ENCODE measurements at places on chromosomes 1 and 21.

- DNase-seq = no peak
These were observed 274.4 kb downstream of the MATN1 start for GRCh38 chr1:30449003-30449402.

DNA sequence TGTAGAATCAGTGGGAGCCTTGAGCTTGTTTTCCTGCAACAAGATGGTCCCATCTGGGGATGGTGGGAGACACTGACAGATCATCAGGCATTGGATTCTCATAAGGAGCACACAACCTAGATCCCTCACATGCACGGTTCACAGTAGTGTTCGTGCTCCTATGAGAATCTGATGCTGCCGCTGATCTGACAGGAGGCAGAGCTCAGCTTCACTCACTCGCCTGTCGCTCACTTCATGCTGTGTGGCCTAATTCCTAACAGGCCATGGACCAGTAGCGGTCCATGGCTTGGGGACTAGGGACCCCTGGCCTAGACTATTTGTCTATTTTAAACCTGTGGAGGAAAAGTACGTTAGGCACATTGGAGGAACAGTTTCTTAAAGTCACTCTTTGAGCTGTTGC, 140.0 kb downstream of the EDEM3 start:
- DNase-seq = no peak

- DNase-seq = no peak
These were observed 34.8 kb upstream of the CACYBP start for GRCh38 chr1:174964972-174965361.

DNA sequence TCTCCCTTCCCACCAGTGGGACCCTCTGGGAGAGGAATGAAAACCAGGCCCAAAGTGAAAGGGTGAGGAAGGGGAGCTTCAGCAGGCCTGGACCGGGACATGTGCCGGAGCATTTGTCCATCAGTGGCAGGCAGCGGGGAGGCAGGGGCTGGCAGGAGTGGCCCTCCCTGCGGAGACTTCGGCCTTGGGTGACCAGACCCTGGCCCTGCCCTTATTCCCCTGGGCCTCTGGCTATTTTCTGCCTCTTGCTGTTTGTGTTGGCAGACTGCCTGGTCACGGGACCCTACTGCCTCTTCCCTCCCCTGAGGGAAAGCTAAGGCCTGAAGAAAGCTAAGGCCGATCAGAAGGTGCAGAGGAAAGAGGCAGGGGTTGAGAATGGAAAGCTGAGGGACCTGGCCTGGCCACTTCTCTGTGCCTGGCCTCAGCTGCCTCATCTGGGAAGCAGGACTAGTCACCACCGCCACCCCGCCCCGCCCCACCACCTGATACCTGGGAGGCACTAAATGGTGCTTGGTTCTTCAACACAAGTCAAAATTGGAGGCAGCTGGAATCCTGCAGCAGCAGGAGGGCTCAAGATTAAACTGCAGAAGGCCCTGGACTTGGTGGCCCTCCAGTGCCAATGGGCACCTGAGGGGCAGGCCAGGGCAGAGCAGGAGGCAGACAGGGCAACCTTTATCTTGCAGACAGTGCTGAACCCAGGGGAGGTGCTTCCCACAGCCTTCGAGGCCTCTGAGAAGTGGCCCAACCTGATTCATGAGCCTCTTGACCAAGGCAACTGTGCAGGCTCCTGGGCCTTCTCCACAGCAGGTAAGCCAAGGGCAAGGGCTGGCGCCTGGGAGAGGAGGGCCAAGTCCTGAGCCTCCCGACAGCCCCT, 7.9 kb downstream of the TINAGL1 start:
- no peak for DNase-seq

DNA sequence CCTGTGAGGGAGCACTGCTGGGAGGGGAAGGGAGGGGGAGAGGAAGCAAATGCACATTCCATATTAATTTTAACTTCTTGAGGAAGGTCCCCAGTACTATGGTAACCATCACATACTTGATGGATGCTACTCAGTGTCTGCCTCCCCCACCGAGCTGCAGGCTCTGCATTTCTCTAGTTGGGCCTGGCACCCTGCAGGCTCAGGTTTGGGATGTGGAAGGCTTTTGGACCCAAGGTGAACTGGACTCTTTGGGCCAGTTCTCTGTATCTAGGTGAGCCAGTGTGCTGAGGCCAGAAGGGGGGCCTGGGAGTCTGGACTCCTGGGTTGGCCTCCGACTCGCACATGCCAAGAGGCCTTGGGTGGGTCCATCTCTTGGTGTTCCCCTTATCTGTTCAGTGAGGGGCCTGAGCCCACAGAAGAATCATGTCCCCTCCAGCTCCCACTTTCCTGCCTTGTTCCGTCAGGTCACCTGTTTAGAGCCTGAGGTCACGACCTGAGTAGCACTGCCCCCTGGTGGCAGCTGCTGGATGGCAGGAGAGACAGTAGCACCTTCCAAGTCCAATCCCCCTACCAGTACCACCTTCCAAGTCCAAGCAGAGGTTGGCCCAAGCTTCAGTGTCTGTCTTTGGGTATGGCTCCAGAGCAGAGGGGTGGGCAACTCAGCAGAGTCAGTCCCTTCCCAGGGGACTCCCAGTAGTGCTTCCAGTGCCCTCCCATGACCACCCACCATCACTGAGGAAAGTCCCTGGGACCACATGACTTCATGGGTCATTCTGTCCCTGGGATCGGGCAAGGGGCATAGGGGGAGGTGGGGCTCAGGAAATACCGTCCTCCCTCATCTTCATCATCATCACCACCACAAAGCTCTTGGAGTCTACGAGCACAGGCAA, 241.8 kb downstream of the TRABD2B start:
- no peak for DNase-seq

Data from omental fat pad (tissue), 4 donors.